ENCODE measurements at places on chromosomes 4 and X. TPM values are rescaled to one million over a fixed set of nuclear protein-coding genes. Genes with fewer than 3 reads are reported as not detected.

Gene VCX3B
- total RNA-seq, result not detected

Gene AMBN
- total RNA-seq, result not detected

Gene XKRX
- total RNA-seq, result 7.6 TPM

Gene LRBA
- total RNA-seq, result 70.5 TPM

Gene CCNG2
- 51.4 TPM for total RNA-seq

Gene UTP14A
- 12.1 TPM for total RNA-seq

Gene MFAP3L
- total RNA-seq, result 10.5 TPM

Gene FAT1
- total RNA-seq, result 171 TPM

Gene TRAM1L1
- 3.2 TPM for total RNA-seq

Gene HSFX4
- not detected for total RNA-seq

Gene NRK
- total RNA-seq, result 36.1 TPM

Gene AFM
- total RNA-seq, result not detected

Gene TCEANC
- 5.3 TPM for total RNA-seq

Gene CYSLTR1
- total RNA-seq, result 6.6 TPM

Gene ANXA10
- not detected for total RNA-seq

Gene EREG
- total RNA-seq, result 23.4 TPM

Gene RP2
- 19.1 TPM for total RNA-seq

Gene FRMPD4
- 0.30 TPM for total RNA-seq

Gene DUSP21
- not detected for total RNA-seq

Gene EMCN
- total RNA-seq, result 20.1 TPM

Gene HPSE
- total RNA-seq, result 3.9 TPM

Gene HSFX2
- not detected for total RNA-seq

Gene DUSP9
- 0.10 TPM for total RNA-seq

Gene USP27X
- 3.1 TPM for total RNA-seq

Gene WDR17
- 1.8 TPM for total RNA-seq

Gene HSPA4L
- 8.8 TPM for total RNA-seq

Gene COX7B2
- not detected for total RNA-seq

Gene IL3RA
- 5.7 TPM for total RNA-seq

Gene NLRP2B
- total RNA-seq, result 0.20 TPM

Gene RTL5
- 3.9 TPM for total RNA-seq

Gene MYOZ2
- total RNA-seq, result 21.2 TPM

Gene UGT2A3
- total RNA-seq, result not detected

Gene CXCL8
- total RNA-seq, result 15.5 TPM

Gene SPANXN4
- not detected for total RNA-seq

Gene RTL9
- total RNA-seq, result 0.39 TPM

Gene SORBS2
- 15.0 TPM for total RNA-seq

Gene HTRA3
- total RNA-seq, result 25.8 TPM

Gene FAM184B
- total RNA-seq, result 0.69 TPM

Gene YIPF6
- 27.6 TPM for total RNA-seq

Gene GUCY1A1
- total RNA-seq, result 15.1 TPM

Gene BTC
- 4.1 TPM for total RNA-seq

Gene SCRG1
- 0.10 TPM for total RNA-seq

Gene TBX22
- total RNA-seq, result not detected

Gene RRH
- total RNA-seq, result not detected

Data from skin of body (tissue), 3 donors.